Lung microvascular endothelial cell (primary cell): ENCODE measurements at places on chromosomes 11 and 22.
A peak's percentile ranks its signal among the peaks of the same experiment; 100 is the strongest.

DNA sequence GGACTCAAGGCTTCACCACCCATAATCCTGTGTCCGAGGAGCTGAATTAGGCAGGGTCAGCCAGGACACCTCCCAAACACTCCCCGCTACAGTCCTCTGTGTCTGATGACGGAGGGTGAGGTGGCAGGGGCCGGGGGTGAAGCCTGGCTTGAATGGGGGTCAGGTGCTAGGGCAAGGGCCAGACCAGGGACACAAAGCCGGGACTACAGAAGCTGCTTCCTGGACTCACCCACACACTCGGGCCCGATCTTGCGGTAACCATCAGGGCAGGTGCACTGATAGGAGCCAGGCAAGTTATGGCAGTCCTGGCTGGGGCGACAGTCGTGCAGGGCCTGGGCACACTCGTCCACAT is 2.3 kb downstream of the EFEMP2 start:
- DNase-seq, result no peak

DNA sequence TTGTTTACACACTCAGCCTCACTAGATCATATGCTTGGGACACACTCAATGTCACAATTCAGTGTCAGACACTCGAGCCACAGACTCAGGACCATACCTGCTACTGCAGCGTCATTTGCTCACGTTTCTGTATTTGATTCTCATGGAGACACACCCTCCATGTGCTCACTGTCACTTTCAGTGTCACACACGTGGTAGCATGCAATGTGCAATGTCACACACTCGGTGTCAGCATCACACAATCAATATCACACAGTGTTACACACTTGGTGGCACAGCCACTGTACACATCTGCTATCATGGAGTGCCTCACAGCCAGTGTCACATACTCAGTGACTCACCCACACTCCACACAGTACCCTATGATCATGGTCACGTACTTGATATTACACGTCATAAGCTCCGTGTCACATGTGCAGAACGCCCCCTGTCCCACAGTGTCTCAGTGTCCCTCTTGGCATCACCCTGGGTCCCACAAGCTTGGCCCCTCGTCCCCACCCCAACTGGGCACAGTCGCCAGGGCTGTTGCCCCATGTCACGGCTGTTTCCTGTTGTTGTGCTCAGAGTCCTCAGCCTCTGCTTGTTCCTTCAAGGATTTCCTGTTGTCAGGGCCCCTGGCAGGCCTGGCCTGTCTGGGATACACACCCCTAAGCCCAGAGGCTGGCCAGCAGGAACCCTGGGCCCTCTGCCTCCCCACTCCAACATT is 49.6 kb downstream of the PDE2A start:
- peak; percentile 73 for DNase-seq

DNA sequence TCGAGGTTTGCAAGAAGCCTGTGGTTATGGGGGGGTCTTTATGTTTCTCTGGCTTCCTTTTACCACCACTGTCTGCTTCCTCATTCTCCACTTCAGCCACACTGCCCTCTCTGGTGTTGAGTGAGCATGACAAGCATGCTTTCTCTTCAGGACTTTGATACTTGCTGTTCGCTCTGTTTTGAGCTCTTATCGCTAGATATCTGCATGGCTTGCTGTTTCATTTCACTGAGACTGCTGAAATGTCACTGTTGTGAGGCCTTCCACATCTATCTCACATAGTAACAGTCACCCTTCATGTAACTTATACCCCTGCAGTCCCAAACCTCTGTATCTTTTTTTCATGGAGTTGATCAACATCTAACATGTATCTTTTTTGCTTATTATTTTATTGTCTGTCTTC is 59.8 kb downstream of the TMEM135 start:
- peak; percentile 42 for DNase-seq

DNA sequence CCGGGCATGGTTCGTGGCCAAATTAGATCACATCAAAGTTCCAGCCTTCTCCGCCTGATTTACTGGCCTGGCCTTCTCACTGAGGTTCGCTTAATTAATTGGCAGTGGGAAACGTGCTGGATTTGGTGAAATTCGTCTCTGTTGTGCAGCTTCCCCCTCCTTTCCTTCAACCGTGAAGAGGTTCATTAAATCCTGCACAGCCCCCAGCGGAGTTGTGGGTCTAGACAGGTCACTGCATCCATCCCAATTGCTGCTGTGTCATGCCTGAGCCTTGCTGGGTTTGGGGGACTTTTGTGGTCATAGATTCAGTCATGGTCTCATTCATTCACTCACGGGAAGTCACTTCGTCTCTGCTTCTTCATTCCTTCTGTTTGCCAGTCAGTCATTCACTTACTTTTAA is 90.0 kb downstream of the INSC start:
- no peak for DNase-seq

DNA sequence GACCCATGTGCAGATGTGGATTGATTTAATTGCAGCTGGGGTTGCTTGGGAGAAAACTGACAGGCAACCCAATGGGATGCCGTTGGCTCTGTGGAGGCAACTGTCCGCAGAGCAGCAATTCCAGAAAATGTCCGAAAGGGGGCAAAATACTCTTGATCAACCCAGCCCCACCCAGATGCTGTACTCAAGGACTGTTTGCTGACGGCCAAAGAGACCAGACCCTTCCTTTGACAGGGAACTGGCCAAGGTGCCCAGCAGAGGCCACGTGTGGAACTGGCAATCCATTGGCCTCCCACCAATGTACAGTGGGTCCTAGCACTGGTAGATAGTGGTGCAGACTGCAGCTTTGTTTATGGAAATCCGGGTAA is 29.7 kb upstream of the KCNA4 start:
- no peak for DNase-seq

GRCh38 chr22:47631571-47632102 is 869.2 kb downstream of the TBC1D22A start:
- no peak for DNase-seq

GRCh38 chr22:45239681-45240051 is 1.0 kb downstream of the KIAA0930 start:
- no peak for DNase-seq

- DNase-seq, result no peak
Measured at GRCh38 chr11:75773595-75774353, 5.2 kb downstream of the DGAT2 start.

- DNase-seq, result no peak
Measured at GRCh38 chr11:18277565-18278271, 11.7 kb downstream of the SAA1 start.

GRCh38 chr11:15490535-15490934 is 375.8 kb downstream of the INSC start:
- DNase-seq, result no peak

GRCh38 chr11:72102162-72102561 is 935 bp downstream of the LAMTOR1 start:
- DNase-seq, result no peak

DNA sequence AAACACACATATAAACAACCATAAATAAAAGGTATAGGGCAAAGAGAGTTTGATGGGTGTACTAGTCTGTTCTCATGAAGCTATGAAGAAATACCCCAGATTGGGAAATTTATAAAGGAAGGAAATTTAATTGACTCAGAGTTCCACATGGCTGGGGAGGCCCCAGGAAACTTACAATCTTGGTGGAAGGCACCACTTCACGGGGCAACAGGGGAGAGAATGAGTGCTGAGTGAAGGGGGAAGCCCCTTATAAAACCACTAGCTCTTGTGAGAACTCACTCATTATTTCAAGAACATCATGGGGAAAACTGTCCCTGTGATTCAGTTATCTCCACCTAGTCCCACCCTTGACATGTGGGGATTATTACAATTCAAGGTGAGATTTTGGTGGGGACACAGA is 385.9 kb upstream of the ANO5 start:
- no peak for DNase-seq

DNA sequence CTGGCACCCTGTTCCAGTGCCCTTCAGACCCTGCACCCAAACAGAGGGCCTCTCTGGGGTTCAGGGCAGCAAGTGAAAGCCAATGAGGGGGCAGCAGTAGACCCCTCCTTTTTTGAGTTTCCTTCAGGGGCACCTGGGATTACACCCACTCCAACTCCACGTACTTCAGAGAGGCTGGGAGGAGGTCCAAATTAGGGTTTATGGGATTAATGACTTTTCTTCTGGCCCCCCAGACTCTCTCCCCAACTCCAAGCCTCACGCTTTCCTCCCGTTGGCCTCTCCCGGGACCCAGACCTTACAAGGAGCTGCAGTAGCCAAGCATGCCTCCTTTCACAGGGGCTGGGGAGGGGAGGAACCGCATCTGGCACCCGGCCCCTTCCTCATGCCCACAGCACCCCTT is 101.7 kb downstream of the NECTIN1 start:
- DNase-seq, result no peak

GRCh38 chr22:50251477-50252081 is 514 bp upstream of the HDAC10 start:
- no peak for DNase-seq

- DNase-seq, result no peak
Measured at GRCh38 chr11:112508750-112509149, 248.1 kb upstream of the PLET1 start.

- DNase-seq, result no peak
Measured at GRCh38 chr11:116874251-116874650, 36.8 kb upstream of the APOA1 start.

DNA sequence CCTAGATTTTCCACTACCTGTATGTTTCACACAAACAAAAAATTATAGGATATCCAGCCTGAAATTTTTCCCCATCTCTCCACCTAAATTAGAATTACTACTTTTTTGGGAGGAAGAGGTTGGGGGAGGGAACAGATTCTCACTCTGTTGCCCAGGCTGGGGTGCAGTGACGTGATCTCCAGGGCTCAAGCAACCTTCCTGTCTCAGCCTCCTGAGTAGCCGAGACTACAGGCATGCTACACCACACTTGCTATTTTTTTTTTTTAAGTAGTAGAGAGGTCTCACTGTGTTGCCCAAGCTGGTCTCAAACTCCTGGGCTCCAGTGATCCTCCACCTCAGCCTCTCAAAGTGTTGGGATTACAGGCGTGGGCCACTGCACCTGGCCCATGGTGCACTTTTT is 9.5 kb downstream of the JAML start:
- no peak for DNase-seq

DNA sequence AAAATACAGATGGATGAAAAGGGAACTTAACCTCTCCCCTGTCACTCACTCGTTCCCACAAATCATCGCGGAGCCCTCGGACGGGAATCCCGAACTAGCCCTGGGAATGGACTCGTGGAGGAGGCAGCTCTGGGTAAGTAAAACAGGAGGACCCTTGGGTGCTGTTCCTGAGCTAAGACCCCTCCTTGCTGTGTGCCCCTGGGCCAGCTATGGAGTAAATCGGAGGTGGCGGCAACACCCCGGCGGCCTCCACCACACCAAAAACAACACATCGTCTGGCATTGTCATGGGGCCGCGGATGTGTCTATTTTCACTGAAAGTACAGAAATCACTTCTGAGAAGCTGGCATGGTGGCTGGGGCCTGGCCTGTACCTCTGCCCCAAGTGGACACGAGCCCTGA is 12.1 kb downstream of the CPT1A start:
- no peak for DNase-seq

- no peak for DNase-seq
Measured at GRCh38 chr11:79742176-79742575, 301.3 kb upstream of the TENM4 start.

DNA sequence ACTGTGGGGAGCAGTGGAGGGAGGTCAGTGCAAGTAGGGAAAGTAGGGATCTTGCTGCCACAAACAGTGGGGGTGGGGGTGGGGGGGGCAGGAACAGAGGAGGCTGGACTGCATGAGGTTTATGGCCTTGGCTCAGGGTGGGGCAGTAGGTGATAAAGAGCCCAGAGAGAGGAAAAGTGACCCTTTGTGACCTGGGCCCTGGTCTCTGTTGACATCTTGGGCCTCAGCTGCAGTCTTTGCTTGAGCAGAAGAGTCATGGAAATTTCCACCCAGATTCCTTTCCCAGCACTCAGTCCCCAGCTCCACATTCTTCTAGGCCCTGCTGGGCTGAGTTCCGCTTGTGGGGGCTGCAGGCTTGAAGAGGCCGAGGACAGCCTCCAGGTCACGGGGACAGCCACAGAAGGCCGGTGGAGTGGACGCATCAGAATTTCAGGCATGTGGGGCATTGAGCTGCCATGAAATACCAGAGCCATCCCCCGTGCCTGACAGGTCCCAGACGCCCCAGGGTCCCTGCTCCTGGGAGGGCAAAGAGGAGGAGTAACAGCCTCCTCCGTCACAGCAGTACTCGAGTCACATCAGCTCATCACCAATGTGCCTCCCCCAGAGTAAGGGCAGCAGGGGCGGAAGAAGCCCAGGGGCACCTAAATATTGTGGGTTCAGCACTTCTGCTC is 9.7 kb upstream of the MALAT1 start:
- DNase-seq, result peak; percentile 59

DNA sequence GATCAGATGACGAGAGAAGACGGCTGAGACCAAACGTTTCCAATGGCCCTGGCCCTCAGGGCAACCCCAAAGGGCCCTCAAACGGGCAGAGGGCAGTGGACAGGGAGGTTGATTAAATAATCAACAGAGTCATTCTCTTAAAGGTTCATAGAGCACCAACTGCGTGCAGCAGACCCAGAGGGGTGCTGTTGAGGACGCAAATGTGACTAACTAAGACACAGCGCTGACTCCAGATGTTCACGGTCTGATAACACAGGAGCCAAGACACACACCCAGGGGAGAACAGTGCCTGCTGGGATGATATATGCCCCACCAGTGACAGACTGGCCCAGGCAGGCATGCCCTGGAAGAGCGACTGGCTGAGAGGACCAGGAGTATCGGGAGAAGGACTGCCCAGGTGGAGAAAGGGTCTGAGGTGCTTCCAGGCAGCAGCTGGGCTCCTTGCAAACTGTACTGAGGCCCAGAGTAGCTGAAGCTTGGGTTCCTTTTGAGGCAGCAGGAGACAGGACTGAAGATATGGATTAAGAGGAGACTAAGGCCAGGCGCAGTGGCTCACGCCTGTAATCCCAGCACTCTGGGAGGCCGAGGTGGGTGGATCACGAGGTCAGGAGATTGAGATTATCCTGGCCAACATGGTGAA is 7.7 kb downstream of the VWCE start:
- DNase-seq, result no peak

GRCh38 chr22:43128928-43129424 is 14.2 kb downstream of the MCAT start:
- no peak for DNase-seq

- DNase-seq, result peak; percentile 6
Measured at GRCh38 chr11:125114518-125114917, 3.1 kb upstream of the TMEM218 start.

DNA sequence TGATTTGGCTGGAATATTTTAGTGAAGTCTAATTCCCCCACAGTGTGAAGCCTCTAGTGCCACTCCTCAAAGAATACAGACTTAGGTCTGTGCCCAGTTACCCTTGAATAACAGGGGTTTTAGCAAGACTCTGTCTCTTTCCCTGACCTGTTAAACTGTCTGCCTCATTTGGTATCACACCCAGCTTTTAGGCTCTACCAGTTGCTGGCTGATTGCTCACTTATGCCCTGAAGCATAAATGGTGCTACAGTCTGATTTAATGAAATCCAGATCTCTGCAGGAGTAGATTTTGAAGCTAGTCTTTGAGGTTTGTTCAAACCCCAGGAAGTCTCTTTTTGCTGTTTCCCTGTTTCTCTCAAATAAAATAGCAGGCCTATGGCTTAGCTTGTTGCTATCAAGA is 45.2 kb upstream of the LIPT2 start:
- DNase-seq, result no peak

- peak; percentile 92 for DNase-seq
Measured at GRCh38 chr11:36409152-36409816, 100.8 kb downstream of the TRAF6 start.
